Activated T-helper 1 cell treated with anti-CD3 and anti-CD28 coated beads, Interleukin-12 subunit alpha, Interleukin-12 subunit beta, Interleukin-2, Interleukin-4 antibody, amounts not matched to agents 30 ng/mL and 10 ng/mL and 1 ng/mL, durations not matched to agents 14 hours and 24 hours and 36 hours (primary cell): ENCODE measurements at places on chromosomes 12 and 14. TPM values are rescaled to one million over a fixed set of nuclear protein-coding genes. Genes with fewer than 3 reads are reported as not detected.

The VWF gene
- total RNA-seq: not detected in 2 replicates

The TGFB3 gene
- total RNA-seq: 2.2 and 3.0 TPM in 2 replicates

DNA sequence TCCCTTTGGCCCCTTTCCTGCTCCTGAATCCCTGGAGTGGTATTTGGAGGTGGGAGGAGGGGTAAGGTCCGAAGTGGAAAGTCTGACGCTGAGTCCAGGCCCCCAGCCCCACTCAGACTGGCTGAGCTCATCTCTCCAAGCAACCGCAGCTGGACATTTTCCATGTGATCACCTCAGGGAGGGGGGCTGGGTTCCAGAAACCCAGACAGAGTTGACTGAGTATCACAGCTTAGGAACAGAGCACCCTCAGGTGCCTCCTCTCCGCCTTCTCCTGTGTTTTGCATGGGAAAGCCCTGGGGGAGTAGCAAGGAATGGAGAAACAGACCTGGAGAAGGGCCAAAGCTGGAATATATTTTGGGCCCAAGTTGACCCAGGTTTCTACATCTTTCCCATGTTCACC is 8.0 kb upstream of the ITGA5 start:
- H3K27ac ChIP-seq: no peak overlapping the region
- peaks cover 58% of the 10 kb centered on the region for H3K4me1 ChIP-seq
- H3K27me3 ChIP-seq: peaks cover 36% of the 10 kb centered on the region

DNA sequence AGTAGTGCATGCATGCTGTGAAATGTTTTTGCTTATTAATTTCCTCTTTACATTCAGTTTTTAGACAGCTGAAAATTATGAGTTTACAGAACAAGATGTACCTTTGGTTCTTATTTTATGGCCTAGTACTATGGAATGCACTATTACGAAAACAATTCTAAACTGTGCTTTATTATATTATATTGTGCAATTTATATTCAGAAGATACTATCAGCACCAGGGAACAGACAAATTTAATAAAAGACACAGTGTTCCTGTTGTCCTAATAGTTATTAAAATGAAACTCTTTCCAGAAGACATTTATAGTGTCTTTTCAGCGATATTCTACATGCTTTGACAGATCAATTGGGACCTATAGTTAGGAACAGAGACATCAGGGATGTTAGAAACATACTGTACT is 427.3 kb downstream of the BTG1 start:
- no peak for DNase-seq
- no peaks in the 10 kb centered on the region for H3K27me3 ChIP-seq
- H3K4me3 ChIP-seq: no peak overlapping the region
- H3K36me3 ChIP-seq: no peaks in the 10 kb centered on the region
- peaks cover 5% of the 10 kb centered on the region for H3K4me1 ChIP-seq
- H3K27ac ChIP-seq: no peak overlapping the region

DNA sequence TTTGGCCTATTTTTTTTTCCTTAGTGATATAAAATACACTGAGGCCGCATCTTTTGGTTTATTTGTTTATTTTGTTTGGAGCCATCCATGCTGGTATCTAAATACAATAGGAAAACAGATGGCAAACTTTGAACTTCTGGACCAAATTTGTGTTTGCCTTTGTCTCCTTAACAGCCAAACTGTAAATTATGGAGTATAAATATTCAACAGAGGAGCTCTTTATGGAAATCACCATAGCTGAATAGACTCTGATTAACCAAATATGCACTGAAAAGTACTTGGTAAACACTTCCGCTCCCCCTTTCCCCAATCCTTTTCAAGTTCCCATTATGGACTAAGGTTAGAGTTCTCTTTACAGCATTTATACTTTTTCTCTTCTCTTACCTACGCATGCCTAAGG is 80.5 kb downstream of the TESC start:
- peaks cover 32% of the 10 kb centered on the region for H3K36me3 ChIP-seq
- H3K27ac ChIP-seq: no peak overlapping the region
- no peaks in the 10 kb centered on the region for H3K4me1 ChIP-seq
- no peak overlapping the region for H3K4me3 ChIP-seq

DNA sequence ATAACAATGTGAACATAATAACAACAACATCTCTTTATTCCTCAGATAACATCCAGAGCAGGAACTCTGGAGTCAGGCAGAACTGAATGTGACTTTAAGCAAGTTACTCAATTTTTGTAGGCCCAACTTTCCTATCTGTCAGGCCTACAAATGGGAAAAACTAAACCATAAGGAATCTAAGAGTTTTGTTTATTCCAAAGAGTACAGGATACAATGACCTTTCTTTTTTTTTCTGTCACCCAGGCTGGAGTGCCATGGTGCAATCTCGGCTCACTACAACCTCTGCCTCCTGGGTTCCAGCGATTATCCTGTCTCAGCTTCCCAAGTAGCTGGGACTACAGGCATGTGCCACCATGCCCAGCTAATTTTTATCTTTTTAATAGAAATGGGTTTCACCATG is 9.4 kb downstream of the LPCAT3 start:
- H3K4me1 ChIP-seq: peaks cover 31% of the 10 kb centered on the region
- H3K36me3 ChIP-seq: peaks cover 30% of the 10 kb centered on the region
- H3K27me3 ChIP-seq: no peaks in the 10 kb centered on the region

The HNF1A gene
- not detected in 2 replicates for total RNA-seq

DNA sequence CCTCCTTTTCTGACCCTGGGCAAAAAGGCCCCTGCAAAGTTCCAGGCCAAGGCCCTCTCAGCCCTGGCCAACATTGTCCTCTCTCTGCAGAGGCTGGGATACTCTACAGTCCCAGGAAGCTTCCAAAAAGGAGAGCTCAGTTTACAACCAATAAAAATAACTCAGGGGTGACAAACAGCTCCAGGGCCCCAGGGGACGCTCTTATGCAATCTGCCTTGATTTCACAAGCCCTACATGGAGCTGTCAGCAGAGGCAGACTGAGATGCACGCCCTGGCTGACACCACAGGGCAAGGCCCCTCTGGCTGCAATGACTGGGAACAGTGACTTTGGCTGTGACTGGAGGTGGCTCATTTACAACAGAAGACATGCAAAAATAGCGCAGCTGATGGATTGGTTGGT is 129.0 kb upstream of the MED13L start:
- H3K27ac ChIP-seq: no peak overlapping the region
- DNase-seq: no peak
- H3K4me1 ChIP-seq: no peaks in the 10 kb centered on the region

The MIP gene
- not detected in 2 replicates for total RNA-seq

DNA sequence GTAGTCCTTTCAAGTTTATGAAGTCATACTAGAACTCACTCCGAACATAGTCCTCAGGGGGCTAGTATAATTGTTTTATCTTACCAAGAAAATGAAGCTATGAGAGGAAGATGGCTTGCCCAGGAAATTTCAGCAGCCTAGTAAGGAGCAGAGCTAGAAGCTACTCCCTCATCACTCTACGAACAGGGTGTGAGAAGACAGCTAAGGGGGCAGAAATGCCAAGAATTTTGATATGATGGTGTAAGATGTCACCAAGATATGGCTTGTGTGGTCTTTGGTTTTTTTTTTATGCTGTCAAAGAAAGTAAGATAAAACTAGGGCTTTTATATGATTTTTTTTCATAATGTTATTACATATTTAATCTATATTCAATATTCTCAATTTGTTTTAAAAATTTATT is 47.6 kb downstream of the PRICKLE1 start:
- no peak overlapping the region for H3K4me3 ChIP-seq
- no peaks in the 10 kb centered on the region for H3K4me1 ChIP-seq
- no peaks in the 10 kb centered on the region for H3K27me3 ChIP-seq

DNA sequence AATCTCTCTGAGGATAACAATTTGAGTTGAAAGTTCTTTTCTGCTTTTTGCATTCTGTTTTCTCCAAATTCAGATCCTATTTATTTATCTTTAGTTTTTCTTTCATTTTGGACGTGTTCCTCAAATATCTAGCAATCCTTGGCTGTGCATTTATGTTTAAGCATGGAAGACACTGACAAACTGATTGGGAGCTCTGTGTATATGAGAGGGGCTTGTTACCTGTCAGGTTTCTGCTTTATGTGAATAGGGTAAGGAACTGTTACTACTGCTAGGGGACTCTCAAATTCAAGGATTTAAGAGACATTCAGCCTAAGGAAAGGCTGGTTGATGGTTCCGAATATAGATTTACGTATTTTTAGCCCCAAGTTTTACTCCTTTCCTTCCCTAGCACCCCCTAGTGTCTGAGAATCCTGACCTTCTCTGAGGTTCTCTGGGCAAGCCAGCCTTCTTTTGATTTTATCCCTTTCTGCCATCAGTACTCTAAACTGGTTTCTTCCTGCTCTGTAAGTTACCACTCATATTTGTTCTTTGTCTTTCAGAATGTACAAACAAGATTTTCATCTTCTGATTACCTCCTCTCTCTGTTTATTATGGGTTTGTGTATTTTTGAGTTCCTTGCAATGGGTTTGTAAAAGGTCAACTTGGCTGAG is 30.5 kb downstream of the YLPM1 start:
- peak overlapping the region; percentile 50 for H3K27ac ChIP-seq
- DNase-seq: no peak
- peaks cover 52% of the 10 kb centered on the region for H3K4me1 ChIP-seq

- H3K4me1 ChIP-seq: peaks cover 65% of the 10 kb centered on the region
- no peaks in the 10 kb centered on the region for H3K27me3 ChIP-seq
- peak overlapping the region; percentile 90 for H3K27ac ChIP-seq
- peaks cover 8% of the 10 kb centered on the region for H3K36me3 ChIP-seq
- H3K4me3 ChIP-seq: peak overlapping the region; percentile 89
- no peak for DNase-seq
Measured at GRCh38 chr14:105064001-105064400, 1.2 kb downstream of the GPR132 start.

- peaks cover 2% of the 10 kb centered on the region for H3K27me3 ChIP-seq
- H3K36me3 ChIP-seq: no peaks in the 10 kb centered on the region
- no peak overlapping the region for H3K4me3 ChIP-seq
- H3K27ac ChIP-seq: no peak overlapping the region
- no peaks in the 10 kb centered on the region for H3K4me1 ChIP-seq
Measured at GRCh38 chr14:46769292-46769691, 117.7 kb upstream of the RPL10L start.

DNA sequence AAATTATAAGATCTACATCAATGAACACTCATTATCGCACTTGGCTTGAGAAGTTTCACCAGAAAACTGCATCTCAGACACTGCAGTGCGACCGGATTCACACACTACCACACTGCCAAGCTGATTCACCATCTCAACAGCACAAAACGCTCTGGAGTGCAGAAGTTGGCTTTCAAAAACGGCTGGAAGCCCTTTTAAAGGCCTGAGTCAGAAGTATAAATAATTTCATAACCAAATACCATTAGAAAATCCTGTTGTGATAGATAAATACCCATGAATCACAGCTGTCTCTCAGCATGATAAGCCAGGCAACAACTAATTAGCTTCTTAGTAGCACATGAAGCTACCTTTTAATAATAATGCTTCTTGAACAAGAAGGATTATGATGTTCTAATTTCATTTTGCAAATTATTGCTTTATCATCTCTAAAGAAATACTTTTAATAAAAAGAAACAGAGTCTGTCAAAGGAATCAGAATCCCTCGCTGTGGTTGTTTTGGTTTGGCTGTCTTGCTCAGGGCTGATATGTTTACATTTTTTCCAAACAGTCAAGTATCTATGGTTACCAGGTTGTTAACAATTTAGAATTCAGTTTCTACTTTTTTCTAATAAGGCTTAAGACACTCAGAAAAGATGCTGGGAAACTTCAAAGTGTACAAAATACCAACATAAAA is 51.2 kb downstream of the SLC2A13 start:
- no peak overlapping the region for H3K4me3 ChIP-seq
- no peak for DNase-seq
- no peaks in the 10 kb centered on the region for H3K4me1 ChIP-seq

DNA sequence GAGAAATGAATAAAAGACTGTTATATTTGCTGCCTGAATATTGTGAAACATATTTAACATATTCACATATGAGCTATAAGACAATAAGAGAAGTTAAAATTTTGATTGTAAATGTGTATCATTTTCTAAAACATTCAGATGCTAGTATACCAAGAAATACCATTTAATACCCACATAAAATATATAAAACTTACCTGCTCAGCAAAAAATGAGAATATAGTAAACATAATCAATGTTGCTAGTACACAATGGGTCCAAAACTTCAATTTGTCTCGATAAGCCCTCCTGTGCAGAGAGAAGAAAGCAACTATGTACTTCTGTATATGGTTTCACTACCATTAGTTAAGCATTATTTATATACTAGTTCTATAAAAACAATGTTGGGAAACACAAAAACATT is 9.6 kb upstream of the SYCP3 start:
- no peak for DNase-seq
- H3K27ac ChIP-seq: no peak overlapping the region
- H3K27me3 ChIP-seq: no peaks in the 10 kb centered on the region
- H3K4me1 ChIP-seq: no peaks in the 10 kb centered on the region
- H3K36me3 ChIP-seq: peaks cover 36% of the 10 kb centered on the region

GRCh38 chr12:55633151-55633550 is 3.5 kb upstream of the OR10P1 start:
- H3K4me1 ChIP-seq: peaks cover 31% of the 10 kb centered on the region

DNA sequence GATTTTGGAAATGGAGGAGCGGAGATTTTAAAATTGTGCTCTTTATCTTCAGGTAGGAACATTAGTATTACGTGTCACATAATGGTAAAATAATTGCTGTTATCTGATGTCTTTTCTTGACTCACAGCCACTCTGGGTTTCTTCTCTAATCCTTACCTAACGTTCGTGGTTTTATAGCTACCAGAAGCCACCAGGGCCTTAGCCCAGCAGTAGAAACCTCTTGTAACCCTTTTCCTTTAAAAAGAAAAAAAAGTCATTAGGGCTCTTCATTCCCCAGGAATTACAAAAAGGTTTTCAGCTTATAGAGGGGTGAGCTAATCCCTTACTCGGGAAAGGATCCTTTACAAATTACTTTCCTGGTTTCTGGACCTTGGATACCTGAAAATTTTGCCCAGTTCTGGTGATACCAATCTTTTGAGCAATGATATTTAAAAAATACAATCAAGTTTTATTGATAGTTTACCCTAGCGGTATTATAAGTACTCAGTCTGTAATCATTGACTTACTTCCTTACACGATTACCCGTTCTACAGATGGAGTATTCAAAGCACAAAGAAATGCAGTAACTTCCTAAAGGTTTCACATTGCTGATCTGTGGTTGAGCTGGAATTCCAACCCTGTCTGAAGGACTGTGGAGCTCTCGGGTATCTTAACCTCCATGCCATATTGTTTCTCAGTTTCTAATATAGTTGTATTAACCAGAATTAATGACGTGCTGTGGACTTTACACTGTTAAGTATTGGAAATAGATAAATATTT is 1.6 kb downstream of the GABARAPL1 start:
- peak overlapping the region; percentile 77 for H3K27ac ChIP-seq
- no peaks in the 10 kb centered on the region for H3K36me3 ChIP-seq
- H3K4me1 ChIP-seq: peaks cover 32% of the 10 kb centered on the region
- H3K4me3 ChIP-seq: peak overlapping the region; percentile 84
- peaks cover 16% of the 10 kb centered on the region for H3K27me3 ChIP-seq

DNA sequence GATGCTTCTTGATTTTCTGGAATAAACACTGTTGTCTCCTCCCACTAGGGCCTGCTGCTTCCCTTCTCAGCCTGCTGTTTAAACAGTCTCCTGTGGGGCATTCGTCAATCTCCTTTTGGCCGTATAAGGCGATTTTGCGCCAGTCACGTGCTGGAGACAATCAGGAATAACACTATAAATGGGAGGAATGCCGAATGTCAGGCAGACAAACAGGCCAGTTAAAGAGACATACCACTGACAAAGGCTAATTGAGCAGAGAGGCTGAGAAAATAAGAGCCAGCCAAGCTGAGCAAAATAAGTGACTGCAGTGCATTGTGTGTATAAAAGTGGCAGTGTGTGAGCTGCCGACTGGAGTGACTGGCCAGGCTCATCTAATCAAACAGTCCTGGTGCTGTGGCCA is 23.3 kb downstream of the DMAC2L start:
- no peak overlapping the region for H3K27ac ChIP-seq
- H3K4me3 ChIP-seq: peak overlapping the region; percentile 20
- peaks cover 9% of the 10 kb centered on the region for H3K36me3 ChIP-seq
- H3K4me1 ChIP-seq: peaks cover 15% of the 10 kb centered on the region
